ENCODE measurements at places on chromosomes 6 and 20.

DNA sequence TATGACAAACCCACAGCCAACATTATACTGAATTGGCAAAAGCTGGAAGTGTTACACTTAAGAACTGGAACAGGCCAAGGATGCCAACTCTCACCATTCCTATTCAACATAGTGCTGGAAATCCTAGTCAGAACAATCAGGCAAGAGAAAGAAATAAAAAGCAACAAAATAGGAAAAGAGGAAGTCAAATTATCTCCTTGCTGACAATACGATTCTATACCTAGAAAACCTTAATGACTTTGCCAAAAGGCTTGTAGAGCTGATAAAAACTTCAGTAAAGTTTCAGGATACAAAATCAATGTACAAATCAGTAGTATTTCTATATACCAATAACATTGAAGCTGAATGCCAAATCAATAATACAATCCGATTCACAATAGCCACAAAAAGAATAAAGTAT, 32.4 kb downstream of the OR5V1 start:
- no peak for DNase-seq

DNA sequence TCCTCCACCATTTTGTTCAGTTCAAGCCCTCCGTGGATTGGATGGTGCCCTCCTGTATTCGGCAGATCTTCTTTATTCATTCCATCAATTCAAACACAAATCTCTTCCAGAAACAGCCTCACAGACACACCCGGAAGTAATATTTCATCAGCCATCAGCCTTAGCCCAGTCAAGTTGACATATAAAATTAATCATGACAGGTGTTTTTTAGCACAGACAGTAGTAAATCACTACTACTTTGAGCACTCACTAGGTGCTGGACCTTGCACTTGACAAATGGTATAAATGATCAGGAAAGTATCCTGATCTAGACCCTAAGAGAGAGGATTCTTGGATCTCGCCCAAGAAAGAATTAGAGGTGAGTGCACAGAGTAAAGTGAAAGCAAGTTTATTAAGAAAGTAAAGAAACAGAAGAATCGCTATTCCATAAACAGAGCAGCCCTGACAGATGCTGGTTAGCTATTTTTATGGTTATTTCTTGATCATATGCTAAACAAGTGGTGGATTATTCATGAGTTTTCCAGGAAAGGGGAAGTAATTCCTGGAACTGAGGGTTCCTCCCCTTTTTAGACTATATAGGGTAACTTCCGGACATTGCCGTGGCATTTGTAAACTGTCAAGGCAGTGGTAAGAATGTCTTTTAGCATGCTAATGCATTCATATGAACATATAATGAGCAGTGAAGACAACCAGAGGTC, 194.6 kb upstream of the LAMP5 start:
- DNase-seq = no peak

DNA sequence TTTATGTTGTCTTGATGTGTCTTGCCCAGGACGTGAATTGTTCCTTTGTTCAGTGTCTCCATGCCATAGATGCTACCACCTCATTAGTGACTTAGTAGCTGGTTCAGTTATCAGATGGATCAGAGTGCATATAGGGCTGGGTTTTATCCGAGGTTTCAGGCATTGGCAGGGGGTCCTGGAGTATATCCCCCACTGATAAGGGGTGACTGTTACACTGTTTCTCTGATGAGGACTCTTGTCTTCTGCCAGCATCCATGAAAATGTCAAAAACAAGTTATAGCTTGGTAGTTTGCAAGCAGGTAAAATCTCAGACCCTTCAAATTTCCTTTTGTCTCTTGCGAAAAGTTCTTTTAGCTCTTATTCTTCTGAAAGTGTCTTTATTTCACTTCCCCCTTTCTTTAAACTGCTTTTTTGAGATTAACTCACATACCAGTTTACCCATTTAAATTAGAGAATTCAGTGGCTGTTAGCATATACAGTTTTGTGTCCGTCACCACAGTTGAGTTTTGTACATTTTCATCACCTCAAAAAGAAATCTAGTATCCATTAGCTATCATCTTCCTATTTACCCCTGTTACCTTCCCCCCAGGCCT, 109.2 kb downstream of the CDYL start:
- DNase-seq = no peak

- no peak for DNase-seq
Observed at GRCh38 chr6:136123468-136123867, 126.6 kb downstream of the MTFR2 start.

- no peak for DNase-seq
Observed at GRCh38 chr20:35015863-35016193, 60.2 kb downstream of the MYH7B start.

GRCh38 chr20:31562241-31562640, 42.8 kb upstream of the ID1 start:
- no peak for DNase-seq

DNA sequence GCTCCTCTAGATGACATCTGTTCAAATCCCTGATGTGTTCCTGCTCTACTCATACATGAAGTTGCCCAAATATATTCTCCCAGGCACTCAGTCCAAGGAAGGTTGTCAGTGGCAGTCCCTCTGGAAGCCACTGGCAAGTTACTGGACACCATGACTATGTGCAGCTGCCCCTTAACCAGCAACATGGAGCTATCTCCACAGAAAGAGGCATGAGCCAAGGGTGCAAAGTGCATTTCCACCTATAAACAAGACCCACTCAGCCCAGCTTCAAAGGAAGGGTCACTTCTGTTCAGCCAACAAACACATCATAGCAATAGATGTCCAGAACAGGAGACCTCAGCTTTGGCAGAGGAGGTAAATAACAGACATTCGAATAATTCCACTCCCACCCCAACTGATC, 217.6 kb upstream of the PMEPA1 start:
- no peak for DNase-seq

DNA sequence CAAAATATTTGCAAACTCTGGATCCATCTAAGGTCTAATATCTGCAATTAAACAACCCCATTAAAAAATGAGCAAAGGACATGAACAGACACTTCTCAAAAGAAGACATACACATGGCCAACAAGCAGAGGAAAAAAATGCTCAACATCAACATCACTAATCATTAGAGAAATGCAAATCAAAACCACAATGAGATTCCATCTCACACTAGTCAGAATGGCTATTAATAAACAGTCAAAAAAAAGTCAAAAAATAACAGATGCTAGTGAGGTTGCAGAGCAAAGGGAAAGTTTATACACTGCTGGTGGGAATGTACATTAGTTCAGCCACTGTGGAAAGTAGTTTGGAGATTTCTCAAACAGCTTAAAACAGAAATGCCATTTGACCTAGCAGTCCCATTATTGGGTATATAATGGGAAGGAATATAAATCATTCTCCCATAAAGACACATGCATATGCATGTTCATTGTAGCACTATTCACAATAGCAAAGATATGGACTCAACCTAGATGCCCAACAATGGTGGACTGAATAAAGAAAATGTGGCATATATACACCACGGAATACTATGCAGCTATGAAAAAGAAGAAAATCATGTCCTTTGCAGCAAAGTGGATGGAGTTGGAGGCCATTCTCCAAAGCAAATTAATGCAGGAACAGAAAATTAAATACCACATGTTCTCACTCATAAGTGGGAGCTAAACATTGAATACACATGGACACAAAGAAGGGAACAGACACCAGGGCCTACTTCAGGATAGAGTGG, 9.1 kb downstream of the ZNFX1 start:
- DNase-seq = no peak

DNA sequence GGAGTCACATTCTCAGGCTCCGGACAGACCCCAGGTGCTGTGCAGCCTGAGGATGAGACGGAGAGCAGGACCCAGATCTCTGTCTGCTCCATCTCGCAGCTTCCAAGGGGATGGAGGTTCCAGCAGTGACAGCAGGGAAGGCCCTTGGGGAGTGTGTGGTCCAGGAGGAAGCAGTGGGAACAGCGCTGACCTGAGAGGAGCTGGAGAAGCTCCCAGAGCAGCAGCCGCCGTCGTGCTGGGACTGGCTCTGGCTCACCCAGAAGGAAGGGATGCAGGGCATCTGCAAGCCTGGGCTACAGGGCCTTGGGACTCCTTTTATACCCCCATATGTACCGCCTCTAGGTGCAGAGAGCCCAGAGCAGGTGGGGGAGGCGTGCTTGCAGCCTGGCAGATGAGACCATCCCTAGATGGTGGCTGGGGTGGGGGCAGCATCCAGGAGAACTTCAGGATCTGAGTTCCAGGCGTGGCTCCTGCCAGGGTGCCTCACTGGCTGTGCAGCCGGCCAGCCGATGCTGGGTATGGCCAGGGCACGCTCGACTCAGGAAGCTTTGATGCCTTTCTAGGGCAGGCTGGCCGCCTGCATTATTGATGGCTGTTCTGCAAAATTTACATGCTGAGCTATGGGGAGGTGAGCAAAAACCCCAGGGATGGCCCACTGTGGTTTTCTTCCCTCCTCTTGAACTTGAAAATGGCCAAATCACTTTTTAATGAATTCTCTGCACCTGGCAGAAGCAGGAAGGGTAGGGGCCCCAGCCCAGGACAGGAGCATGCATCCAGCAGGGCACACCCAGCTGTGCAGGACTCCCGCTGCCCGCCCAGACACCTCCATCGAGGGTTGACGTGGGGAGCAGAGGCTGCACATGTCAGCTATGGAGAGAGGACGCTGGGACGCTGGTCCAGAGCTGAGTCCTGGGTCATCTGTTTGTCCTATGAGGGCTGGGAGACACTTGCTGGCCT, 179.6 kb downstream of the TAF4 start:
- DNase-seq = no peak

DNA sequence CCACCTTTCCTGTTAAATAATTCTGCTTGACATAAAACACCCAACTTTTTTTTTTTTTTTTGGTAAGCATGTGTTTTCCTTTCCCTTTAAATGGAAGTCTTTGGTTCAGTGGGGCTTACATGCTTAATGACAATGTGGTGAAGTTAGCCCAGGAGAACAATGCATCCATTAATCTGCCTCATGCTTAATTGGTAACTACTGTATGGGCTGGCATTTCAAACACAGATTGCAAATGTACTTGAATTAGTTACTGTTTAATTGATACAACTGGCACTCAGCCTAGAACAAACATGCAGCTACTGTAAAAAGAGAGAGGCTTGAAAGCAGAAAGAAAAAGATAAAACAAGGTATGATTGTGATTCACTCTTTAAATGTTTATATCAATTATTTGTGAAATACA, 483.6 kb upstream of the NOX3 start:
- DNase-seq = no peak

- peak; percentile 74 for DNase-seq
Observed at GRCh38 chr6:142885182-142885867, 59.7 kb downstream of the HIVEP2 start.

- DNase-seq = no peak
Observed at GRCh38 chr20:48839154-48839917, 11.5 kb upstream of the PREX1 start.

- DNase-seq = no peak
Observed at GRCh38 chr6:26272171-26272637, 92.8 kb upstream of the BTN3A2 start.

GRCh38 chr6:113178349-113178748, 678.8 kb upstream of the MARCKS start:
- DNase-seq = no peak

- DNase-seq = no peak
Observed at GRCh38 chr6:148298683-148299082, 44.0 kb upstream of the SASH1 start.

DNA sequence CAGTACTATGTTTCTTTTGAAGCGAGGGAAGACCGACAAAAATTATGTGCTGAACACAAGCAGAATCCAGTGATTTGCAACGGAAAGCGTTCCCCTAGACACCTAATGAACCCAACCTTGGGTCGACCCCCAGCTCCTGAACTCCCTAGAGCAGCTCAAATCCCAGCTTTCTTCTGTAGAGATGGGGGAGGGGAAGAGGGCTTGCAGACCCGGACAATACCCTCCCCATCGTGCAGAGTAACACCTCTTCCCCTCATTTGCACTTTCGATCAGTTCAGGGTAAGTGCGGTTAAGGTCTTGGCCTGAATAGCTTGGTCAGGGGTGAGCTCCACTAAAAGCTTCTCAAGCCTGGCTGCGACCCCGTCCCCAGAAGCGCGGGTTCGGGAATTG, 404 bp downstream of the CEP162 start:
- DNase-seq = no peak

- DNase-seq = no peak
Observed at GRCh38 chr6:68559716-68560115, 75.4 kb upstream of the ADGRB3 start.

DNA sequence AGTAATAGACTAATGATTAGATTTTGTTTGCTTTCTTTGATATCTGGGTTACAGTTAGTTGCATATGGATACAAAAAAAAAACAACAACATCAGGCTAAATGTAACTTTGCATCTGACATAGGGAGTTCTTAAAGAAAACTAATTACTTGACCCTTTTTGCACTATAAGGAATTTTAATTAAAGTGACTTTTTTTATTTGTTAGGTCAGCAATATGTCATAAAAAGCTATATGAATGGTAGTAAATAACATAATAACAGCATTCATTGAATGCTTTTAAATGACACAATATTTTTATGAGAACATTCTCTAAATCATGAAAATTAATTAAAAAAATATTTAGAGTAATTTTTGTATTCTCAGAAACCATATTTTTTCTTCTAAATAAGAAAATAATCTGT, 183.6 kb downstream of the GRIK2 start:
- no peak for DNase-seq

DNA sequence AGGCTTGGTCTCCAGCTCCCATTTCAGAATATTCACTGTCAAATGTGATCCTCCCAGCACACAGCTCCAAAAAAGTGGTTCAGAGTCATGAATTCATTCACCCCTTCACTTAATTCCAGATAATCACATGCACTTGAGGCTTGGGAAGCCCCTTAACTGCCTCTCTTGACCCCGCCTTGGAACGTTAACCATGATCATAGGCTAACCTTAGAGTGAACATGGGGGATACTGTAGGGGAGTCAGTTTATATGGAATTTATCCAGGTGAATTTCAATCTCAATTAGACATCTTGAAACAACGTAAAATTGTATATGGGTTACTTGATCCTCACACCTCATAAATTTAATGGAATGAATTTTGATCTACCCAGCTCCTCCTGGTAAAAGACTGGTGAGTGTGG, 346.8 kb upstream of the ARID1B start:
- no peak for DNase-seq

GRCh38 chr20:61608275-61609085, 356.4 kb downstream of the CDH4 start:
- no peak for DNase-seq

GRCh38 chr6:92942549-92942948, 476.8 kb downstream of the EPHA7 start:
- DNase-seq = no peak

GRCh38 chr6:108650781-108651180, 90.1 kb downstream of the FOXO3 start:
- no peak for DNase-seq

DNA sequence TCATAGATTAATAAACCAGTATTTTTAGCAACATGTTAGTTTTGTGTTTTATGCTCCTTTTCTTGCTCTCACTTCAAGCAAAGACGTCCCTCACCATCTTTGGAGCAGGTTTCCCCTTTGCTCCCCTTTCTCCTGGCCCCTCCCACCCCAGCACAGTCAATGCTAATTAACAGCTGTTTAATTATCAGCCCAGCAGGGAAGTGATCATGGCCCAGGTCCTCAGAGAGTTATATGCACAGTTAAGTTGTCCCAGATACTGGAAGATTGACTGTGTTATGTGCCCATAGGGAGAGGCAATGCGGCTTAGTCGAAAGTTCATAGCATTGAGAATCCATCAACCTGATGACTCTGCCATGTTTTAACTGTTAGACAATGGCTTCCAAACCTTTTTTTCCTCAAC, 123.5 kb downstream of the PCSK2 start:
- no peak for DNase-seq

- DNase-seq = no peak
Observed at GRCh38 chr6:52733172-52733571, 30.1 kb downstream of the GSTA2 start.

- no peak for DNase-seq
Observed at GRCh38 chr6:16953905-16954304, 147.9 kb upstream of the STMND1 start.

GRCh38 chr6:157823001-157823527, at the start of gene SNX9:
SNX9 (plus strand) TSS chr6:157823246; CDS start chr6:157823435, 189 bp downstream.
- no peak for DNase-seq

Data from smooth muscle cell of the brain vasculature (primary cell).